ENCODE measurements at places on chromosomes 16 and 17.

DNA sequence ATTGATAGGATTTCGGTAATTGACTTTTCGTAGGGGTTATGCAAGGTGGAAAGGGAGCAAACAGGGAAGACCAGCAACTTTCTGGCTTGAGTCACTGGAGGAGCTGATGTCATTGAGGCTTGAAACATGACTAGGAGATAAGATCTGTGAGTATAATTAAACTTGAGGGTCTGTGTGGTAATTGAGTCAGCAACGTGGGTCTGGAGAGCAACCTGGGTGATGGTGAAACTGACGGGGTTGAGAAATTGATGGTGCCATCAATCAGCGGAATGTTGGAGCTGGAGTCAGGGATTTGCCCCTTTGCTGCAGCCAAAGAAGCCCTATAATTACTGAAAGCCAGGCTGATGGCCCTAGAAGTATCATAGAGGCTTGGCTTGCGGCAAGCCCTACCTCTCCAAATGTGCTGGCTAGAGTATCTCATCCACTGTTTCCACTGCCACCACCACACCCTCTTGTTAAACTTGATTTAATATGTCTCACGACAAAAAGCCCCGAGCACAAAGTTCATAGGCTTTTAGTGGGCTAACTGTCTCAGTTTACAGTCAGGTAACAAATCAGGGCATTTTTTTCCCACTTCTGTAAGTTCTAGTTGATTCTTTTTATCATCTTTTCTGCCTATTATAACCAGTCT lies 186.9 kb upstream of the ELAC2 start:
- DNase-seq = no peak

GRCh38 chr16:78428193-78428592 lies 328.7 kb downstream of the WWOX start:
- DNase-seq = no peak

- no peak for DNase-seq
Observed at GRCh38 chr16:86239381-86239780, 270.9 kb upstream of the FOXF1 start.

- DNase-seq = no peak
Observed at GRCh38 chr16:6571044-6571443, 761.6 kb upstream of the RBFOX1 start.

GRCh38 chr16:11108466-11108805 lies 147.6 kb downstream of the SOCS1 start:
- DNase-seq = no peak

DNA sequence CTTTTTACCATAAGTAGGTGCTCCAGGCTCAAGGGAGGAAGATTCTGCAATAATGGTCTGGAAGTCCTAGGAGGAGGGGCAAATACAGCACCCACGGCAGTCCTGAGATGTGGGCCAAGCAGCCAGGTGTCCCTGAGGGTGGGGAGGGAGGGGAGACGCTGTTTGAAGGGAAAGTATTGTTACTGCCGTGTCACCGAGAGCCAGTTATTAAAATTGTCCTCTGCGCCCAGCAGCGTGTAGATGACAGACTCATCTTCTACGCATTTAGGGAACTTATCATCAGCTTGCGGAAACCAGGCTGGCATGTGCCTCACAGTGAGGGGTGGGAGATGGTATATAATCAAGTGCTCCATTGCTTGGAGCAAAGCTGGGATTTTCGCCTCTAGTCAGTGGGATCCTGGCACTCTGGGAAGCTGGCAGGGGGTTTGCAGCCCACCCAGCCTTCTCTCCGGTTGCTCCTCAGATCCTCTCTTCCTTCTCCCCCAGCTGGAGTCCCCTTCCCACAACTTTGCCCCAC lies 104.6 kb downstream of the OR1D5 start:
- DNase-seq = no peak

DNA sequence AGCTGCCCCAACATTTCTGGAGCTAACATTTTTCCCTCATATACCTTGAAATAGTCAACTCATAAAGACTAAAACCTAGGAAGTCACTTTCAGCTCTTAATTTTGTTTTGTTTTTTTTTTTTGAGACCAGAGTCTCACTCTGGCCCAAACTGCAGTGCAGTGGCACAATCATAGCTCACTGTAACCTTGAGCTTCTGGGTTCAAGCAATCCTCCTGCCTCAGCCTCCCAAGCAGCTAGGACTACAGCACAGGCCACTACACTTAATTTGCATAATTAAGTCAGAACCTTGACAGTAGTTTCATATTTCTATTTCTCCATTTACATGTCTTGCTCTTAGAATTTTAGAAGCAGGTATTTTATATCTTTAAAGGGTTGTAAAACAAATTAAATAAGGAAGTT lies 4.7 kb downstream of the AMFR start:
- no peak for DNase-seq

- DNase-seq = no peak
Observed at GRCh38 chr17:21374441-21375161, 1.6 kb upstream of the KCNJ12 start.

GRCh38 chr17:59638553-59638952 lies 18.9 kb downstream of the CLTC start:
- no peak for DNase-seq

- DNase-seq = no peak
Observed at GRCh38 chr17:42667088-42667951, 8.2 kb downstream of the TUBG2 start.

DNA sequence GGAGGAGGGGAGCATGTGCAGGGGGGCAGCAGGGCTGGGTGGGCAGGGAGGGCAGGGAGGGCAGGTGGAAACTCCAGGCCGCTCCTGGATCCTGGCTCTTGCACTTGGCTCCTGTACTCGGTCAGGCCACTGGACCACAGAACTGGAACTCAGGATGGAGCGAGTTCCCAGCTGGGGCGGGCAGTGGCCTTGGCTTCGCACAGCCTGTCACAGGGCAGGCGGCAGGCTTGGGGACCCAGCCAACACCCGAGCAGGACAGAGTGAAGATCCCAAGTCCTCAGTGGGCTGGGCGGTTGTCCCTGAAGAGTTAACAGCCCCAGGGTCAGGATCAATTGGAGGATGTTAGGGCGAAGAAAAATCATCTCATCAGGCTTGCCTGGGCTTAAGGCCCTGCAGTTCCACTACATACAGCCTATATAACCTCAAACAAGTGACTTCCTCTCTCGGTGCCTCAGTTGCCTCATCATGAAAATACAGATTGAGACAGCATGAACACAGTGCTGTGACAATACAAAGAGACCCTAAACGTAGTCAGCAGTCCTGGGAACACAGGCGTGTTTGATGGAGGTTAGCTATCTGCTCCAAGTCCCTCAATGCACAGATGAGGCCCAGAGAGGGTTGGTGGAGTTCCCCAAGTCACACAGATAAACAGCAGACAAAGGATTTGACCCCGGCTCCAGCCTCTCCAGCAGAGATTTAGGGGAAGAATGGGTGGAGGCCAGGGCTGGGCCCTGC lies 21.9 kb downstream of the ZNF423 start:
- DNase-seq = no peak

GRCh38 chr17:68868708-68869107 lies 86.5 kb downstream of the ABCA8 start:
- DNase-seq = no peak

GRCh38 chr17:40417609-40418427 lies at the start of gene TOP2A:
Gene TOP2A, minus strand, starts transcription at chr17:40417896. Its CDS starts 105 bp downstream, at chr17:40417791.
- peak; percentile 96 for DNase-seq

DNA sequence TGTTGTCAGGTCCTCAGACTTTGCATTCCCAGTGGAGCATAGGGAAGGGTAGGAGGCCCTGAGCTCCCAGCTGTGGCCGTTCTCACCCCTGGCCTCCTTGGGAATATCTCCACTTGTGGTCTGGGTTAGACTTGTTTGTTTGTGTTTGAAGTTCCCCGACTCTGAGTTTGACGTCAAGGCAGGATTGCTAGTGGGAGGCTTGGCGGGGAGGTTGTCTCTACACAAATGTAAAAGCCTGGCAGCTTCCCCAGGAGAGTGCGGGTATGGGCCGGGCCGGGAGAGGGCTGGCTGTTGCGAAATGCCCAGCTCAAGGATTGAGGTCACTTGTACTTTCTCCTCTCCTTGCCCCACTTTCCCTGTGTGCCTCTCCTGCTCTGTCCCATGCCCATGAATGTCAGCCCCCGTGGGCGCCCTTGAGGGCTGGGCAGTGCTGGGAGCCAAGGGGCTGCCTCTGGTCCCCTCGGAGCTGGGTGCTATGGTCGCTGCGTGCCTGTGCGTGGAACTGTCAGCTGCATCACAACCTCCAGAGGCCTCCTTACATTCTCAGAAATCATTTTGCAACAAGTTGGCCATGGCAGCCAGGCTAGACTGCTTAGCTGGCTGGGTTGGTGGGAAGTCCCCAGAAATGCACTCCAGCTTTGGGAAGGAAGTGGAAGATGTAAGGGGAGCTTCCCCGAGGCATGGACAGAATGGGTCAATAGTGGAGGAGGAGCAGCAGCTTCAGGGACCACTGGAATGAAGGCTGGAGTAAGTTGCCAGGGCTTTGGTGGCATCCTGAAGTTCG lies 84.3 kb downstream of the KSR1 start:
- no peak for DNase-seq

DNA sequence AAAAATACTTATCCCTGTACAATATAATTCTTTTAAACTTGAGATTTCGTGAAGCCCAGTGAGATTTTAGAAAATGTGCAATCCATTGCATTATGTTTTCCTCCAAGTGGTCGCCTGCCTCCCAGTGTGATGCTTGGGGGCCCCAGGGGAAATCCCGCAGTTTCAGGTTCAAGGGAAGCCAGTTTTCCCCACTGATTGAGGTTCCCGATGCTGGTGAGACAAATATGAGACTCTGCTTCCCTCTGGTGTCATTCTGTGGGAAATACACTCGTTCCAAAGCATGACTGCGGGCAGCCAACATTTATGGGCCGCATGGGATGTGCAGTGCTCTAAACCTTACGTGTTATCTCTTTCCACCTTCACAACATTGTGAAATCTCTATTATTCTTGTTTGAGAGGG lies 200.8 kb downstream of the PRKCB start:
- DNase-seq = peak; percentile 29

DNA sequence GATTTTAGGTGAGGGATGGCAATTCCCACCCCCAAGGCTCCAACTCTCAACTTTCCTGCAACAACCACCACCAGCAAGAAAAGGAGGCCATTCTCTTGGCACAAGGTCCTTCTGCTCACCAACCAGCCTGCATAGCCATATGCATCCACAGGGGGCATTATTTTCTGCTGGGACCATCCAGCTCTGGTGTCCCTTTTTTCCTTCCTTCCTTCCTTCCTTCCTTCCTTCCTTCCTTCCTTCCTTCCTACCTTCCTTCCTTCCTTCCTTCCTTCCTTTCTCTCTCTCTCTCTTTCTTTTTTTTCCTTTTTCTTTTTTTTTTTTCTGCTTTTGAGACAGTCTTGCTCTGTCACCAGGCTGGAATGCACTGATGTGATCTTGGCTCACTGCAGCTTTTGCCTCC lies 21.1 kb upstream of the COX10 start:
- DNase-seq = no peak

DNA sequence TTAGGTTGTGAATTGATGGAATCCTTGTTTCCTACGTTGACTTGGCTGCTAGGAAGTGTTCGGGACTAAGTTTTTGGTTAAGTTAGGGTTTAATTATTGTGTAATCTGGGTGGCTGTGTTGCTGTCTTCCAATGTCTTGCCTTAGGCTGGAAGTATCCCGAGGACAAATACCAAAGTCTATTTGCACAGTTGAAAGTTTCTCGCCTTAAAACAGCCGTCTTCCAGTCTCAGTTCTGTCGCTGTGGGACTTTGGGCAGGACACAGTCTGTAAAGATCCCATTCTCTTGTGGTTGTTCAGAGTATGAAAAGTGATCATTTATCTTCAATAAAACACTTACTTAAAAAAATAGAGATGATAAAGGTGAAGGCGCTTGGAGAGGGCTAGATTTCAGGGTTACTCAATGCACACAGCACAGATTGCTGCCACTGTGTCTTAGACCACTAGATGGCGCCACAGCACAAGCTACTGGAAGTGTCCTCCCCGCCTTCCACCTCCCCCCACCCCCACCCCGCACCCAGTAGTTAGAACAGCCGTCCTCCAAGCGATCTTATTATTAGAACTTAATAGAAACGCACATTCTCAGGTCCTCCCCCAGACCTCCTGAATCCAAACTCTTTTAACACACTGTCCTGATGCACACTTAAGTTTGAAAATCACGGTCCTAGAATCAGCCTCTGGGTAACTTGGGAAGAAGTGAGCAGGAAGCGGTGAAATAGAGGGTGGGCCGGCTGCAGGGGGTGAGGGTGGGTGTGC lies 45.8 kb downstream of the AKAP1 start:
- peak; percentile 57 for DNase-seq

DNA sequence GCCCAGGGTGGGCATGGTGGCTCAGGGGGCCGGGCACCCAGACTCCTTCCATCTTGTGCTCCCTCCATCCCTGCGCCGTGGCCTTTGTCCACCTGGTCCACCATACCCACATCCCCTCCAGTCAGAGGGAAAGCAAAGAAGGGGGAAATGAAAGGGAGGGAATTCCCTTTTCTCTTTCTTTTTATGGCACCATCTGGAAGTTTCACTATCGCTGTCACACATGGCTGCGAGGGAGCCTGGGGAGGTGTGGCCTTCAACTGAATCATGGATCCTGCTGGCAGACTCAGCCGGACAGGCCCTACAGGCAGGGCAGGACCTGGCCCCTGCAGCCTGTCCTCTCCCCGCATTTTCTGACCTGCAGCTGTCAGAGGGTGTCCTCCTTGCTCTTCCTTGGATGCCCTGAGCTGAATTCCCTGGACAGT lies 6.2 kb downstream of the SLC12A3 start:
- no peak for DNase-seq

- DNase-seq = no peak
Observed at GRCh38 chr16:81181013-81181720, 57.3 kb upstream of the BCO1 start.

- DNase-seq = peak; percentile 33
Observed at GRCh38 chr17:42163113-42163512, 8.3 kb upstream of the RAB5C start.

DNA sequence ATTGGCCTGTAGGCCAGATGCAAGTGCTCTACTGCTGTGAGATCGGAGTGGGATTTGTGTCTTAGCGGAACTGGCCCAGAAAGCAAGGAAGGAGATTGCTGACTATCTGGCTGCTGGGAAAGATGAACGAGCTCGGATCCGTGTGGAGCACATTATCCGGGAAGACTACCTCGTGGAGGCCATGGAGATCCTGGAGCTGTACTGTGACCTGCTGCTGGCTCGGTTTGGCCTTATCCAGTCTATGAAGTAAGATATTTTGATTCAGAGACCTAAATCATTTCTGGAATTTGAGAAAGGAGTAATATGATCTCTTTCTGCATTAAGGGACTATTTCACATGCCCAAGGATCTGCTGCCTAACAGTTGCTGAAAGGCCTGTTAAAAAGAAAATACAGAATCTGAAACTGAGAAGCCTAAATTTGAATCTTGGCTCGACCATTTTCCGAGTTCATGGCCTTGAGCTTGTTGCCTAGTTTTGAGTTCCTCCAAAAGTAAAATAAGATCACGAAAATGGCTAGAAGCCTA lies 21.1 kb downstream of the IST1 start:
- DNase-seq = no peak

GRCh38 chr17:27986805-27987684 lies 55.4 kb upstream of the NLK start:
- DNase-seq = no peak

- no peak for DNase-seq
Observed at GRCh38 chr17:41837761-41838538, at the start of gene KLHL10. Gene KLHL10, plus strand, starts transcription at chr17:41837825. Its CDS starts 108 bp downstream, at chr17:41837933.

DNA sequence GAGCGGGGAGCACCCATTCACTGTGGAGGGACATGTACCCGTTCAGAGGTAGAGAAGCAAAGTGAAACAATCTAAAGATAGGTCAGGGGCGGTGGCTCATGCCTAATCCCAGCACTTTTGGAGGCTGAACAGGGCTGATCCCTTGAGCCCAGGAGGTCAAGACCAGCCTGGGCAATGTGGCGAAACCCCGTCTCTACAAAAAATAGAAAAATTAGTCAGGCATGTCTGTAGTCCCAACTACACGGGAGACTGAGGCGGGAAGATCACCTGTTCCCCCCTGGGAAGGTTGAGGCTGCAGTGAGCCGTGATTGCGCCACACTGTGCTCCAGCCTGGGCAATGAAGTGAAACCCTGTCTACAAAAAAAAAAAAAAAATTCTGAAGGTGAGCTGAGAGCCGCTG lies 21.7 kb downstream of the MYL4 start:
- DNase-seq = no peak
